Omental fat pad (tissue), 4 donors: ENCODE measurements at places on chromosomes 1 and 21.

DNA sequence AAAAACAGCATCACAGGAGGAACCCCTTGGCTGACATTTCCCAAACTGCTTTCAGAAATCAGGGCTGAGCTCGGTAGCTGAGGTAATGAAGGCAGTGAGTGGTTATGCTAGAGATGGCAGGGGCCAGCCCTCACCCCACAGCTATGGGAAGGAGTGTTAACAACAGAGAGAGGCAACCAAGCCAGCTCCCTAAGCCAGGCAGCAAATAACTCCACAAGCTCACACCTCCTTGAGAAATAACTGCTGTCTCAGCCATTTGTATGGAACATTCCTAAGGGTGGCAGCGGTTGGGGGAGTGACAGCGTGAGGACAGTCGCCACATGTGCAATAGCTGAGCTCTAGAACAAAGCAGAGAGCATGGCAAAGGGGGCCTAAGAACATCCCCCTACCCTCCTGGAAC lies 42.6 kb downstream of the LMX1A start:
- DNase-seq: no peak

GRCh38 chr21:44952116-44952928 lies 12.5 kb downstream of the SLX9 start:
- DNase-seq: no peak

GRCh38 chr1:32485554-32486255 lies 20.8 kb downstream of the ZBTB8B start:
- DNase-seq: no peak

DNA sequence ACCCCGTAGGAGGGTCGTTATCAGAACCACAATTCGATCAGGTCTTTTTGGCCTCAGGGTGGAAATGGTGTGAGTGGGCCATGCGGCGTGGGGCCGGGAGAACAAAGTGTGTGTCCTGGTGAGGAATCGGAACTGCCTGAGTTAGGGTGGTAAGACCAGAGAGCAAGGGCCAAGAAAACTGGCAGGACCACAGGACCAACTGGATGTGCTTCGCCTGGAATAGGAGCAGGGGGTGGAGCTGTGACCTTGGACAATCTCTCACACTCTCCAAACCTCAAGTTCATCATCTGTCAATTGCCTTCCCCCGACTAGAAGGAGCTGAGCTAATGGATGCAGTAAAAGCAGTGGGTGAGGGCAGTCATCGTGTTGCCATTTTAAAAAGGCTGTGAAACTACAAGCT lies 59.5 kb downstream of the NAV1 start:
- DNase-seq: no peak

GRCh38 chr1:159889821-159890252 lies 10.1 kb downstream of the CFAP45 start:
- DNase-seq: no peak

DNA sequence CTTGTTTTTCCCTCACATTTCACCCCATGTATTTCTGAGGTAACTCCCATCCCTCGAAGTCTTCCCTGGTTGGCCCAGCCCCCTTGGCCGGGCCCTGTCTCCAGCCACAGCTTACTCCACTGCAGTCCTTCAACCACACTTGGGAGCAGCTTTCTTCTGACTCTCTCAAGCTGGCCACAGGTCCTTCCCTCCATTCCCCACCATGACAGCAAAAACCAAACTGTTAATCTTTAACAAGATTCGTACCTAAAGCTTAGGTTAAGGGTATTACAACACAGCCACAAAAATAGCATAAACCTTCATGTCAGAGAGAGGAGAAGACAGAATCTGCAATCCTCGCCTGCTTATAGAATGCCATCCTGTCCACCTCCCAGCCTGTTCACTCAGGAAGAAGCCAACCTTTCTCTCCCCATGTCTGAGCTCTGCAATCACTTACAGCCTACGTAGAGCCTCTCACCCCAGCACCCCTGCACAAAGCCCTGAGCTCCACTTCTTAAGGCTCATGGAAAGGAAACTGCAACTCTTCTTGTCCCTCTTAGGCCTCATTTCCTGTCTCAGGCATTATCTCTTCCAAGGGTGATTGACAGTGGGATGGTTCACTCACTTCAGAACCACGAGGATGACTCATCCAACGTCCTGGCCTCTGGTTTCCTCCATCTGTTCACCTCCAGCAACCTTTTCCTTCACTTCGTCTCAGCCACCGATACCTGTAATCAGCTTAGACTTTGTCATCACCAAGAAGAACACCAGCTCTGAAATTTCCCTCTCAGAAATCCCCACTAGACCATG lies 72.8 kb downstream of the CD2 start:
- DNase-seq: no peak

DNA sequence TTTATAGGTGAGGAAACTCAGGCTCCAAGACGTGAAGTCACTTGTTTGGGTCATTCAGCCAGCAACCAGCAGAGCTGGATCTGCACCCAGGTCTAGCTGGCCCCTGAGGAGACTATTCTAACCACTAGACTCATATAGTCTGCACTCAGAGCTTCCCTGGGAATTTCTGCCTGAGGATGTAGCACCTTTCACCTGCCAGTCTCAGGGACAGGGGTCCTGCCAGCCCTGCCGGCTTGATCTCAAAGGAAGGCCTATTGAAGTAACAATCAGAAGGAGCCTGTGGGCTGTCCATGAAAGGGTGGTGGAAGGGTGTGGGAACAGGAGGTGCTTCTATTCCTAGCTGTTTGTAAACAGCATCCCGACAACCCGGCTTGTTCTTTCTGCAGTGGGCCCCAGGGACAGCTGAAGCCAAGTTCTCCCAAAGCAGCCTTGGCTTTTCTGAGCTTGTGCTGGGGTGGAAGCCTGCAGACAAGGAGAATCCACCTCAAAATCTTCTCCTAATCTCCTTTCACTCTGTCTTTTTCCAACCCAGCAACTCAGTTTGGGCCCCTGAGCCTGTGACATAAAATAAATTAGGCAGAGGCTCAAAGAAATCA lies 7.8 kb downstream of the LMOD1 start:
- no peak for DNase-seq

DNA sequence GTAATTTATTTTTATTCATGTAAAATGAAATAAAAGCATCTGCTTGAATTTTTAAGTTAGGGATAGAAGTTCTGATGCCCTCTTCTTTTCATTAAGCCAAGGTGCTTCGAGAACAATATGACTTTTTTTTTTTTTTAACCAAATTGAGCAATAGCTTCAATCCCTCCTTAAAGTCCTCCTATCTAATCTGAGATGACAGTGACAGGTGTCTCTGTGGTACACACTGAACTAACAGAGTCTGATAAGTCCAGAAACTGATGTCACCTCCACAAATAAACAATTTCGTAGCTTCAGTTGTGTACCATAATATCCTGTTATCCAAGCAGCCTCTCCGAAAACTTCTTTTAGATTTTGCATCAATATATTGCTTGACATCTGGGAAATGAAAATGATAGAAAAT lies 23.8 kb downstream of the MAP3K7CL start:
- no peak for DNase-seq

DNA sequence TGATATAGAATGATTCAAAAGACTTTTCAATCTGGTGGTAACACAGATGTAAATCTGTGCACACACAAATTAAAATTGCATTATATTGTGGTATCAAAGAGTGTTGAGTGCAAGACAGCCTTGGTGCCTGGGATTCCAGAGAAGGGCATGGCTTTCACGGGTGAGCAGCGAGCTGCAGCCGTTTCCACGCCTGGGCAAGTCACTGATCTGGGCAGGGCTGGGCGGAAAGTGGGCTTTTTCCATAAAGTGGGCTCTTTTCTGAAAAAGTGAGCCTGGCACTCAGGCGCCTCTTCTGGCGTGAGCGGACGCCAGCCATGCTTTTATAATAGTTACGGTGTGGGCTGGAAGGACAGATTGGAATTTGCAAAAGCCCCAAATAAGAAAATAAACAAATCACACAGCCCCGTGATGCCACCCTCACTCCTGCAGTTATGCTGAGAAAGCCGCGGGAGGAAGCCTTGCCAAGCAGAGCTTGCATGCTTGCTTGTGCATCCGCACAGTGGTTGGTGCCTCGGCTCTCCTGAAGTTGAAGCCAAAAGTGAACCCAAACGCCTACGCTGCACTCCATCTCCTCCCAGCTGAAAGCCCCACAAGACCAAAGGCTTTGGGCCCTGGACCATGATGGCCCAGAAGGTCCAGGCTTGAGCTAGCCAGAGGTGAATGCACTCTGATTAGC lies 7.1 kb upstream of the C1orf115 start:
- DNase-seq: no peak
